Stimulated activated naive CD8-positive, alpha-beta T cell treated with anti-CD3 and anti-CD28 coated beads, Interleukin-15, amount 100 ng/mL, for 72 hours (primary cell): ENCODE measurements at places on chromosomes 3 and 15.

GRCh38 chr3:176633511-176633910 lies 563.8 kb downstream of the TBL1XR1 start:
- DNase-seq = no peak

DNA sequence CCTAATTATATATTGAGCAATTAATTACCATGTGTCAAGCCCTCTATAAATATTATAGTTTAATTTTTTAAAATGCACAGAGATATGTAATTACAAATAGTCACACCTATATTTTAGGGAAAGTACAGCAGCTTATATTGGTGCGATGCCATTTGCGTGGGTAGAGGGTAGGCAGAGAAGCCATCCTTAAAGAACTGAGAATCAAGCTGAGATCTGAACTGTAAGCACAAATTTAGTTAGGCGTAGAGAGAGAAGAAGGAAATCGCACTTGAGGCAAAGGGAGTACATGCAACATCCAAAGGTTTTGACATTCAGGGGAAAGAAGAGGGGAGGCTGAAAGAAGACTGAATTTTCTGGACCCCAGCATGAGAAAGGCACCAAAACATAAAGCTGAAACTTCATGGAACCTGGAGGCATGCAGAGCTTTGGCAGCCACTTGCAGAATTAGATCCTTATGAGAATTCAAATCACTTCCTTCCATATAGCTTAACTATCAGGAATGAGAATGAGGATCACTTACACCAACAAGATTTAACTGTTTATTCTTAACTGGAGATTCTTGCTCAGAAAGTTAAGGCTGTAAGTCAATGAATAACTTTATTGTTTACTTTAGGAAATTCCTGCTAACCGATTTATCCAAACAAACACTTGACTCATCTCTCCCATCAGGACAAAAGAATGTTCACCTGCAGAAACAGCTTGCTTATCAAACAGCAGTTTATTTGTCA lies 114.3 kb downstream of the TGFBR2 start:
- no peak for DNase-seq

DNA sequence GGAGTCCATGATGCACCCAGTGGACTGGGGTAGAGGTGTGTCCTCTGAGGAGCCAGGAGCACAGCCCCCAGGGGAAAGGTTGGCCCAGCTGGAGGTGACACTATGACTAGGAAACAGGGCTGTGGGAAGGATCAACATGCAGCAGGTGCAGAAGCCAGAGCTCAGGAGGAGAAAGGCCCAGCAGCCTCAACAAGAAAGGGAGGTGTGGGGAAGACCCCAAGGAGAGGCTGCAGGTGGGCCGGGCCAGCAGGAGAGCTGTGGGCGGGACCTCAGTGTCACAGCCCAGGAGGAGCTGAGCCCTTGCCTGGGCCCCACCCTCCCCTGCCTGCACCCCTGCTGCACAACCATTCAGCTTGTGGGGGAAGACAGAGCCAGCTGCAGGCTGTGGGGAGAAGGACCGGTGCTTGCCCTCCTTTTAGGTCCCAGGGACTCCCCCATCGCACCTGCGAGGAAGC lies 18.4 kb upstream of the KLF13 start:
- DNase-seq = no peak

DNA sequence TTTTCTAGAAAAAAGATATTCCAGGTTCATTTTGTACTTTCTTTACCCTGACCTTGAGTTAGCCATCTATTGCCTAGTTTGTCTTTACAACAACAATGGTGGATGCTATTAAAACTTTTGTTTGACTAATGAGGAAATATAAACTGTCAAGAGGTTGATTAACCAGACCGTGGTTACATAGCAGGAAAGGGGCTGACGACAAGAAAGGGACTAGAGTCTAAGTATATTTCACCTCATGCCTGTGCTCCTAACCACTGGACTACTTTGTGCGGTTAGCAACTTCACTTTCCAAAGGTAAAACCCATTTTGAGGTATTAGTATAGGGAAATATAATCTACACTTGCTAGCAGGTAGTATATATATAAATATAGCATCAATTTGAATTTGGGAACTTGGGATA lies 327.1 kb downstream of the SATB1 start:
- DNase-seq = no peak

DNA sequence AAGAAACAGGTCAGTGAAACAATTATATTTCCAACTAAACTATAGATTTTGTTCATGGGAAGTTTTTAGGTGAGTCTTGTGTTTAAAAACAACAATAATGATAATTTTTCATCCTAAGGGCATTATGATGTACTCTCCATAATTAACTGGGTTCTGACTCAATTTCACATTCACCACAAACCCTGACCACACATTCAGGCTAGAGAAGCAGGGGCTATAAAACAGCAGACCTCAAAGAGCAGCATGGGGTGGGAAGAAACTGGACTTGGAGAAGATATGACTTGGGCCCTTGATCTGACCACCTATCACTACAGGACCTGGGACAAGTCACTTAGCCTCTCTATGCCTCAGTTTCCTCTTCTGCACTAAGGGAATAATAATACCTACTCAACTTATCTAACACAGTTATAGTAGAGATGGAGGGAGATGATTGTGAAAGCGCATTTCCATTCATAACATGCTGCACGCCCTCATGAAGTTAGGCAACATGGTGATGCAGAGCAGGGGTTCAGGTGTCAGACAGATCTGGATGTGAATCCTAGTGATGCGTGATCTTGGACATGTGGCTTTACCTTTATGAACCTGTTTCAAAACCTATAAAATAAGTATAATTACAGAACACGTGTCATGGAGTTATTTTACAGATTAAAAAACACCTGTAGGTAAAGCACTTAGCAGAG lies 63.0 kb upstream of the ACP3 start:
- no peak for DNase-seq

GRCh38 chr15:31550211-31550977 lies 223.8 kb downstream of the KLF13 start:
- DNase-seq = no peak

GRCh38 chr3:71582036-71582611 lies 1.4 kb downstream of the FOXP1 start:
- peak; percentile 51 for DNase-seq

DNA sequence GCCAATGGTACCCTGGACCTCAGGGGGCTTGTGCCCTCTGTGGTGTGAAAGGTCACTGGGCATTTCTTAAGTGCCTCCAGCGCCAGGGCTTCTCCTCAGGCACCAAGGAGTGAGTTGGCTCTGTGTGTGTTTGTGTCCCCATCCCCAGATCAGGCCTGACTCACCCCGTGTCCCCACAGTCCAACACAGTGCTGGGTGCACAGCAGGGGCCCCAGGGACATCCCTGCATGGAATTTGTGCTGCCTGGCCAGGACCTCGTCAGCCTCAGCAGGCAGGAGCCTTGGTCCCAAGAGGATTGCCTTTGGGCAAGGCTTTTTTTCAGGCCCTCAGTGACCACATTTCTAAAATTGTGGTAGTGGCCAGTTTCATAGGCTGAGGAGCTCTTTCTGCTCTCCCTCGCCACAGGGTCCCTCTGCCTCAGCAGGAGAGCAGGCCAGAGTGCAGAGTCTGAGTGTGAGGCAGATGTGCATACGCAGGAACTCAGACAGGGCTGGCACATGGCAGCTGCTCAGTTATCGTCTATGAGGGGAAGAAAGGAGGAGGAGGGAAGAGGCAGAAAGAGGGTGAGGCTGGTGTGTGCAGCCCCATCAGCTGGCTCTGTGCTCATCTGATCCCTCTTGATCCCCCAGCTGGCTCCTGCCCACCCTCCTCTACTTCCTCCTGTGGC lies 215.6 kb downstream of the RPLP1 start:
- no peak for DNase-seq

DNA sequence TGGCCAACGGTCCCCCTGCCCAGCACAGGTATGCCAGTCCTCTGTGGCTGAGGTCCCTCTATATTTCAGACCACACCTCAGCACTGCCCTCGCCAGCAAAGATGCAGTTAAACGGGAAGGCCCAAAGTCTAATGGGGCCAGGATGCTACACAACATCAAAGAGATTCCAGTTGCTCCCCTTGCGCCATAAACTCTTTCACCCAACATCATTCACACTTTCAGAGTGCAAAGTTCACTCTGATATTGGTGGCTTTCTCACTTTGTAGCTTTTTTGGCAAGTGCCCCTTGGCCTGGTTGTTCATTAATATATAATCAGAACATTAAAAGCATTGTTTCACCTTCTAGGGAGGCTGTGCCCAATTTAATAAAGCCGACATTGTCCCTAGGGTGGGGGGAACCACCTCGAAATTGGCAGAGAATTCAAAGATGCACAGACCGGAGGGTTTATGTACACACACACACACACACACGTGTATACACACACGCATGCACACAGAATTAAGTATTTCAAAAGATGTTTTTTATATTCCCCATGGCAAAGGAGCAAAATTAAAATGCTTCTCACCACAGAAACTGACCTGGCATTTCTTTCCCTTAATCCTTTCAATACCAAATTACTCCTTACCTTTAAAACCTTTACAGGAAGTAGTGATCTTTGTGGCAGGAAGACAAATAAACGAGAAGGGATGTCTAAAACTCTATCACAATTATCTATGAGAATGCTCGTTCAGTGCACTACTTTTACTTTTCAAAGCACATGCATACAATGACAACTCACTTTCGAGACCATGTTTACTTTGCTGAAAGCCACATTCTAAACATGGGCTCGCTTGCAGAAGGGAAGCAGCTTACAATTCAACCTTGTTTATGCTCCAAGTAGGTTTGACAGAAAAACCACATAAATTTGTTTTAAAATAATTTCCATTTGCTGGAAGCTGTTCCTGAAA lies 19.5 kb downstream of the LRIG1 start:
- no peak for DNase-seq

GRCh38 chr3:44555723-44556122 lies 730 bp downstream of the ZKSCAN7 start:
- no peak for DNase-seq

GRCh38 chr15:60128710-60129109 lies 124.6 kb downstream of the FOXB1 start:
- DNase-seq = no peak

DNA sequence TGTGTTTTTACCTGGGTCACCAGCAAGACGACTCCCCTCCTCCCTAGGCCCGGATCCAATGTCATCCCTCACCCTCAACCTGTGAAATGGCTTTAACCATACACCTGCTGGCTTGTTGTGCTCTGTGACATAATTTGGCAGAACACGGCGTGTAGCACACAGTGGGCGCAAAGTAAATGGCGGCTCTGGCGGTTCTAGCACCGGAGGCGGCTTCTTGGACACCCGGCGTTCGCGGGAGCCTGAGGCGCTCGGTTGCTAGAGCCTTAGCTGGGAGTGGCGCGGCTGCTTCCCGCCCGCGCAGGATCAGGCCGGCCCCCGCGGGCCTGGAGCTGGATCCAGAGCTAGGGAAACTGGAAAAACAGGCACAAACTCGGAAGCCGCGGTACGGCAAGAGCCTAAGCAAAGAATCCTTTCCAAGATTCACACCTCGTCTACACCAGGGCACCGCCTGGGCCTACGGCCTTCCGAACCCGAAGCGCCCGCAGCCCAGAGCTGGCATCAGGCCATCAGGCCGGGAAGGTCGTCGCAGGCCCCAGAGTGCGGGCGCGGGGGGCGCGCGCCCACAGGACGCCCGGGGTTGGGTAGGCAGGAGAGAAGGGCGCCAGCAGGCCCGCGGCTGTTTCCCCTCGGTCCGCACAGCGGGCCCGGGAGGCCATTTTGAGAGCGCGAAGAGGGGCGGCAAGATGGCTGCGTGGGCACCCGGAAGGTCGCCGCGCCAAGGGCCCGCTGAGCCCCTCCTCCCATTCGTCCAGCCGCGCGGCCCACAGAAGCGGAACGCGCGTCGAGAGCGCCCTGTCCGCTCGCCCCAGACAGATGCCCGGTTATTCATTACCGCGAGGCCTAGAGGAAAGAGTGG lies 43.9 kb upstream of the POLG start:
- peak; percentile 39 for DNase-seq

GRCh38 chr3:31828007-31828406 lies 153.1 kb downstream of the OSBPL10 start:
- no peak for DNase-seq

- no peak for DNase-seq
Measured at GRCh38 chr3:133881939-133882825, 13.5 kb downstream of the RAB6B start.

GRCh38 chr15:100101426-100102089 lies 240.2 kb downstream of the ADAMTS17 start:
- no peak for DNase-seq

GRCh38 chr3:197064771-197065170 lies 35.2 kb upstream of the MELTF start:
- DNase-seq = no peak

DNA sequence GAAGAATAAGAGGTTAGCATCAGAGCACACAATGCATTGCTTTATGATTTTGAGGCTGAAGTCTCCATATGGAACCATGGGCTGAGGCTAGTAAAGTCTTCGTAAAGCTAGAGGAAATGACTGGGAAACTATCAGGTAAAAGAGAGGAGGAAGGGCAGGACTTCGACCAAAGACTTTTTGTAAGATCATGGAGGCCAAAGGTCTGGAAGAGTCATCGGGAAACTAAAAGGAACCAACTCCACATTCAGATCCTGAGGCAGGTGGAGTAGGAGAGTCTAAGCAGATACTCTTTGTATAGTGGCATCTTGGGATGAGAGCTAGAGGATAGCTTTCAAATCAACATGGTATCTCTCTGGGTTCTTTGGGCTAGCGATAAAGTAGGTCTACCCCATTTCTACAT lies 36.3 kb downstream of the SEMA6D start:
- no peak for DNase-seq

- DNase-seq = no peak
Measured at GRCh38 chr15:99554880-99555488, 10.8 kb upstream of the MEF2A start.

DNA sequence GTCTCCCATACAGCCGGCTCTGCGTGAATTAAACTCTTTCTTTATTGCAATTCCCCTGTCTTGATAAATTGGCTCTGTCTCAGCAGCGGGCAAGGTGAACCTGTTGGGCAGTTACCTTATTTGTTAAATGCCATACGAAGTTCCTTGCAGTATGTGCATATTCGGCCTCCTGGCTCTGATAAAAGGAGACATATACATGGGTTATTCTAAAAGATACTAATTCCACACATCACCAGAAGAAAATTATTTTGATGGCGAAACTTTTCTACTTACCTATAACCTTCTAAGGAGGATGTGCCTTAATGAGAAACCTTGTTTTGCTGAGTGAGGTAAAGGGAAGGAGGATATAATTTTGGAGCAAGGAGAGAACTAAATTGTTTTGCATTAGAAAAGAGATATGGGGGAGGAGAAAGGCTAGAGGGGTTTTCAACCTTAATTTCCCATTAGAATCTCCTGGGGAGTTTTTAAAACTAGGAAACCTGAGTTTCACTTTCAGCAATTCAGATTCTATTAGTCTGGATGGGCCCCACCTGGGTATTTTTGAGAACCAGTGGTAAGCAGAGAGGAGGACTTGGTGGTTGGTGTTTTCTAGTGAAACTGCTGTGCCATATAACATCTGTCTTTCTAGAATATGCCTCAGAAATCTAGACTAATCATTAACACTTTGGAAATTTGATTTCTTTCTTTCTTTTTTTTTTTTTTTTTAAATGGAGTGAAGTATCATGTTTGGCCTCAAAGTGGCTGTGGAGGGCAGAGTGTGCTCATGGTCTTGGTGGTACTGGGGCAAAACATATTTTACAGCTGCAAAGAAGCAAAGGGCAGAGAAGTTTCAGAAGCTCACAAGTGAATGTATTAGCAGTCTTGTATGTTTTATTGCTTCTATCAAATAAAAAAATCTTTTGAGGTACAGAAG lies 23.0 kb downstream of the NANOGP8 start:
- no peak for DNase-seq
